ENCODE measurements at places on chromosomes 7 and 10.

- no peak for DNase-seq
Observed at GRCh38 chr10:112421731-112422130, 25.0 kb downstream of the ZDHHC6 start.

- DNase-seq, result no peak
Observed at GRCh38 chr10:118522791-118523498, 72.5 kb downstream of the PRLHR start.

DNA sequence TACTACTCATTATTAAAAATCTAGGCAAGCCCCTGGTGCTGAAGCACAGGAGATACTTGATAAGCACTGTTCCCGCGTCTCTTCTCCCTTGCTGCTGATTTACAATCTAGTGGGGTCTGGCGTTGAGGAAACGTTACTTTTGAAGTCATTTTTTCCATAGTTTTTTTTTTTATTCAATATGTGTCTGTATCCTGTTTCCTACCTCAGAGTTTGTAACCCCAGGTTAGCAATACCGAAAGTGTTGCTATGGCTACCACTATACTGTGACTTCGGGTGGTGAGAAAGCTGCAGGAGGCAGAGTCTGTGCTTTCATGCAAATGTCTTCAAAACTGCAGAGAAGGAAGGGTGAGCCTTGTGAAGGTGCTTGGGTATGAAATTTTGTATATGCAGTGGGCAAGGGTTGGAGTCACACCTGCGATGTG lies 458.8 kb upstream of the GHITM start:
- DNase-seq, result no peak

DNA sequence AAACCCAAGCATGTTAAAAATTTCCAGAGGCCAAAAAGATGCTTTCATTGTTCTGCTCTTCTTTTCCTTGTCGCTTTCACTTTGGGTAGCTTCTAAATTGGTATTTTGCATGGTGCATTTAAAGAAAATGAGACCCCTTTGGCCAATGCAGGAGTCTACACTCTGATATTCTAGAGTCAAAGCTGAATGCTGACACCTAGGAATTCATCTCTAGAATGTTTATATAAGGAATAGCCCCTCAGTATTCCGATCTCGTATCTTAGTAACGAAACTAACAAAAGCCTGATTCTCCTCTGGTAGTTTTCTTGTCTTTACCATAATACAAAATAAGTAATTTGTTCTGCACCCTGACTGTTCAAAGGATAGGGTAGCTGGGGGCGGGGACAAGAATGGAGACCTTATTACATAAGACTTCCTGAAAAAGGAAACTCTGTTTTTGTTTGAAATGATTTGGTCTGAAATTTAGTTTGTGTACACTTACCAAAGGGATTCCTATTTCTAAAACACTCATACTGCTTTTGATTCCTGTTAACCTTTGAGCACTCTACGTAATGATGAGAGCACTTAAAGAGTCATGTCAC lies 17.1 kb downstream of the IKZF1 start:
- no peak for DNase-seq

DNA sequence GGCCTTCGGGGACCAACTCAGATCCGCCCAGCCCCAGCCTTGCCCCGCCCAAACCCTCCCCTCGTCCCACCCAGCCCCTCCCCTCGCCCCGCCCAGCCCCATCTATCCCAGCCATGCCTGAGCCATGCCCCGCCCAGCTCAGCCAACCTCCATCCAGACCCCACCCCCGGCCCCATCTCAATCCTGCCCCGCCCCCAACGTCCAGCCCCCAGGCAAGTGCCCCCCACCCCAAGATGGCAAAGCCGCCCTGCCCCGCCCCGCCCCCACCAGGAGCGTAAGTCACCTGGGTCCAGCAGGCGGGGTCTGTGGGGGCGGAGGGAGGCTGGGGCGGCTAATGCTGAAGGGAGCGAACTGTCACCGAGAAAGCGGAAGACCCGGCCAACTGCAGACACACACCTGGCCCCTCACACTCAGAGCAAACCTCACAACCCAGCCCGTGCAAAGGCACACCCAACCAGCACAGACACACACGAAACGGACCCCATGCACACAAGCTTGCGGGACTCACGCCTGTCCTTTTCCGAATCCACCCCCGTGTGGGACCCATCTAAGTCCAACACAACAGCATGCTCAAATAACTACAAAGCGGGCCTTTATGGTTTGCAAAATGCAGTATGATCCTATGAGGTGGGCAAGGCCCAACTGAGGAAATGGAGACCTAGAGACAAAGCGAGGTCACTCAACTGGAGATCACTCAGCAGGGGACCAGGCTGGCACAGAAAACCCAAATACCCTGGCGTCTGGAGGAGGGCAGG lies 11.5 kb upstream of the OGA start:
- DNase-seq, result no peak

GRCh38 chr7:16651396-16652239 lies 5.6 kb downstream of the BZW2 start:
- DNase-seq, result no peak

- peak; percentile 14 for DNase-seq
Observed at GRCh38 chr7:117186218-117187010, 136.4 kb downstream of the WNT2 start.

Data from fibroblast of gingiva (primary cell).